Activated CD4-positive, alpha-beta T cell treated with anti-CD3 and anti-CD28 coated beads, Interleukin-2, amount 50 U/mL, for 4 hours (primary cell): ENCODE measurements at places on chromosomes 12 and 14.

- DNase-seq: no peak
These were observed 2.4 kb upstream of the HOXC12 start for GRCh38 chr12:53952335-53952694.

DNA sequence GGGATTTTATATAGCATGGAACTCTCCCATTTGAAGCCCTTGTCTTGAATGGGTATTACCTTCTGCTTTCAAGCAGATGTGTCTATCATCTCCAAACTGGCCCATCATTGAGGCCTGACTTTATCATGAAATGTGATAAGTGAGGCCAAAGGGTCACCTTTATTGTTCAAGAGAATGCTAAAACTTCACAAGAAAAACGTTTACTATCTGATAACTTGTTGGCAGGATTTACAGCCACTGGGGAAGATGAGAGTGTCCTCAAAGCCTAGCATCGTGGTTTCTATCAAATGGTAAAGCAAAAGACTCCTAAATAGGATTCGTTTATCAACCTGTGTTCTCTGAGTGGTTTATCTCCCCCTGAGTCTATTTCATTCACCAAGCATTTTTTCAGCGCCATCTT is 62.0 kb upstream of the CLMN start:
- DNase-seq: no peak

DNA sequence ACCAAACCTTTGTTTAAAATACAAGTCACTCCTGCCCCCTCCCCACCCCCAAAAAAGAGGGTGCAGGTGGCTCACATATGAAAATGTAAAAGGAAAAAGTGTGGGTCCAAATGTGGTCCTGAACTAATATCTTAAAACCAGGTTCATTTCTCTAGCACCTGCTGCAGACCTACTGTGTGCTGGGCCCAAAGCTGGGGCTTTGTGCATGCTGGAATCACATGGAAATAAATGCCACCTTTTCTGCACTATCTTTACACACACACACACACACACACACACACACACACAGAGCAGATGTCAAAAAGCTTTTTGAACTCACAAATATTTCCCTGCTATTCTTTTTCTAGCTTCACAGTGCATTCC is 3.2 kb upstream of the BCL11B start:
- DNase-seq: no peak

GRCh38 chr12:76757694-76758093 is 6.2 kb upstream of the ZDHHC17 start:
- no peak for DNase-seq

GRCh38 chr12:51846911-51847642 is 1.4 kb downstream of the FIGNL2 start:
- peak; percentile 25 for DNase-seq

DNA sequence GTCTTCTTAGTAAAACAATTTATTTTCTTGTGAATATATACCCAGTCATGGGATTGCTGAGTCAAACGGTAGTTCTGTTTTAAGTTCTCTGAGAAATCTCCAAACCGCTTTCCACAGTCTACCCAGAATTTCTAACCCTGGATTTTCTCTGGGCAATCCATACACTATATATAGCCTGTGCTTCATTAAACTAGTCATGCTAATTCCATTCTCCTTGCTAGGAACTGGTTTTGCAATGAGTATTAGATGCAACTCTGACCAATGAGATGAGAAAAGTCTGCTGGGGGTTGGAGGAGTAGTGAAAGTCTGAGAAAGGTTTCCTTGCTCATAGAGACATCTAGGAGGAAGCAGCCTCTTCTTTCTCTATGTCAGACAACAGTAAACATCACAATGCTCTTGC is 196.1 kb upstream of the CDKN3 start:
- no peak for DNase-seq

DNA sequence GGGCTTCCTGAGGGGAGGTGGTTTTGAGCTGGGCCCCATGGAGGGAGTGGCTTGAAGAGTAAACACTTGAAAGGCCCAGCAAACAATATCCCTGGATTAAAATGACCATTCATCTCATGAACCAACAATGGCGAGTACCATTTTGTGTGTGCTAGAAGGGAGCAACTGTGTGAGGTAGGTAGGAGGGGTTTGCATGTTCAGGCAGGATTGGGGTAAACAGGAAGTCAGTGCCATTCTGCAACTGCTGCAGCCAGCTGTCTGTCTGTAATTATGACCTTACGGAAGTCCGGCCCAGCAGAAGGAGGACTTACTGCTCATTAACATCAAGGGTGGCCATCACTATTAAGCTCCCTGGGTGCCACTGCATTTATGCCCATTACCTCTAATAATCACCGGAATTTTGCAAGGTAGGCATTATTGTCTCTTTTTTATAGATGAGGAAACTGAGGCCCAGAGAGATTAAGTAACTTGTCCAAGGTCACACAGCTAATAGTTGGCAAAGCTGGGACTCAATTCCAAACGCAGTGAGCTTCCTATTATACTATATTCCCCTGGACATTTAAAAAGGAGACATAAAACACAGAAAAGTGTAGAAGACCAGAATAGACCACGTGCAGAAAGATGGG is 16.6 kb upstream of the IFI27L2 start:
- no peak for DNase-seq

DNA sequence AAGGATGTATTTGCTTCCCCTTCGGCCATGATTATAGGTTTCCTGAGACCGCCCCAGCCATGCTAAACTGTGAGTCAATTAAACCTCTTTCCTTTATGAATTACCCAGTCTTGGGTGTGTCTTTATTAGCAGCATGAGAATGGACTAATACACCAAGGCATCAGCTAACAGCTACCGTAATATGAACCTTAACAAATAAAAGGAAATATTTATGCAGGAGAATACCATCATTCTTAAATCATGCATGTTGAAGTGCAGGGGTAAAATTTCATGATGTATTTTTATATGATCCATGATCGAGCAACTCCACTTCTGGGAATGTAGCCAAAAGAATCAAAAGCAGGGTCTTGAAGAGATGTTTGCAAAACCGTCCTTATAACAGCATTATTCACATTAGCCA is 379.0 kb downstream of the NPAS3 start:
- no peak for DNase-seq

- DNase-seq: no peak
These were observed 55.3 kb downstream of the DERA start for GRCh38 chr12:15966426-15966825.

- peak; percentile 47 for DNase-seq
These were observed 32.0 kb downstream of the TSHR start for GRCh38 chr14:80987235-80988032.

GRCh38 chr14:89420502-89420901 is 3.5 kb upstream of the FOXN3 start:
- no peak for DNase-seq

GRCh38 chr12:63941879-63942278 is 97.4 kb downstream of the SRGAP1 start:
- DNase-seq: no peak

- no peak for DNase-seq
These were observed 809.2 kb upstream of the TMEM132C start for GRCh38 chr12:127457726-127458125.

- no peak for DNase-seq
These were observed 362.8 kb upstream of the TBX3 start for GRCh38 chr12:115046805-115047204.
